ENCODE measurements at places on chromosomes 11 and 22. TPM values are rescaled to one million over a fixed set of nuclear protein-coding genes. Genes with fewer than 3 reads are reported as not detected.

The OR51E2 gene
- total RNA-seq = not detected

The RAB38 gene
- 12.3 TPM for total RNA-seq

The APOL5 gene
- not detected for total RNA-seq

The PATE4 gene
- total RNA-seq = not detected

The MIOX gene
- 0.10 TPM for total RNA-seq

The CAVIN3 gene
- 50.3 TPM for total RNA-seq

The MAPK8IP2 gene
- 0.30 TPM for total RNA-seq

The MMP13 gene
- not detected for total RNA-seq

The SUN2 gene
- 101 TPM for total RNA-seq

The KRTAP5-8 gene
- not detected for total RNA-seq
